ENCODE measurements at places on chromosomes 7 and 10.

- H3K4me1 ChIP-seq, result peaks cover 33% of the 10 kb centered on the region
- H3K36me3 ChIP-seq, result peaks cover 23% of the 10 kb centered on the region
- H3K27me3 ChIP-seq, result no peaks in the 10 kb centered on the region
- DNase-seq, result peak; percentile 63
- no peak overlapping the region for H3K4me3 ChIP-seq
- H3K27ac ChIP-seq, result no peak overlapping the region
Observed at GRCh38 chr7:129607471-129608120, 3.9 kb upstream of the NRF1 start.

- no peaks in the 10 kb centered on the region for H3K27me3 ChIP-seq
- H3K27ac ChIP-seq, result no peak overlapping the region
- no peak for DNase-seq
- H3K36me3 ChIP-seq, result no peaks in the 10 kb centered on the region
Observed at GRCh38 chr7:27600247-27600646, 62.4 kb downstream of the HIBADH start.

- H3K27me3 ChIP-seq, result no peaks in the 10 kb centered on the region
- peak overlapping the region; percentile 79 for H3K27ac ChIP-seq
- no peak for DNase-seq
- peaks cover 87% of the 10 kb centered on the region for H3K36me3 ChIP-seq
- no peak overlapping the region for H3K4me3 ChIP-seq
- H3K4me1 ChIP-seq, result peaks cover 39% of the 10 kb centered on the region
Observed at GRCh38 chr7:135160858-135161653, 9.5 kb downstream of the CYREN start.

DNA sequence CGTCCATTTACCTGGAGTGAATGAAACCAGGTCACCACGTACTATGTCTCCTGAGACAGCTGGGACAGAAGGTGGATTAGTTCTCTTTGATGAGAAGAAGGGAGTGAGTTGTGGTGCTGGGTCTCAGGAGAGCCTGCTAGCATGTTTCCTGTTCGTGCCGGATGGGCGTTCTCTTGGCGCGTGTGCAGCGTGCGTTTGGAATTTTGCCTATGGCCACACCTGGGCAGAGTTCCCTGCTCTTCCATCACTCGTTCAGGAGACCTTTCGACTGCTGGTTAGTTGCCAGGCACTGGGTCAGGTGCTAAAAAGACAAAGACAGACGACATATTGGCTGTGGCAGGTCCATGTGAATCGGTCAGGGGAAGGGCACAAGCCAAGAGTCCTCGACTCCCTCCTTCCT, 90.3 kb downstream of the TRRAP start:
- no peaks in the 10 kb centered on the region for H3K4me1 ChIP-seq
- H3K27me3 ChIP-seq, result no peaks in the 10 kb centered on the region

- no peak overlapping the region for H3K4me3 ChIP-seq
- no peaks in the 10 kb centered on the region for H3K36me3 ChIP-seq
- peaks cover 16% of the 10 kb centered on the region for H3K27me3 ChIP-seq
- peaks cover 12% of the 10 kb centered on the region for H3K4me1 ChIP-seq
- no peak overlapping the region for H3K27ac ChIP-seq
Observed at GRCh38 chr10:45353186-45353585, 20.8 kb upstream of the ALOX5 start.

DNA sequence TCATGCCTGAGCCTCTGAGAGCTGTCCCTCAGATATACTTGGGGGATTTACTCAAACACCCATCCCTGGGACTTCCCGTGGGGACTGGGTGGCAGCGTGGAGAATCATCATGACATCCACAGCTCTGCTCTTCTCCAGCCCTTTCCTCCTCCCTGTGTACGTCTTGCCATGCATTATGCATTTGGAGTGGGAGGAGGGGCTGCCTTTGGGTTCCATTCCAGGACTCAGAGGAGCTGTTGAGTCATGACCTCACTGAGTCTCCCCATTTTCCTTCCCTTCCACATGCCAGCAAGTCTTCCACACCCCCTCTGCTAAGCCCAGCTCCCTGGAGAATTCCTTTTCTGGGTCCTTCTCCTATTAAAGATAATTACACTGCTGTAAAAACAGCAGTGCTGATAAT, 480.7 kb downstream of the SORCS3 start:
- H3K27ac ChIP-seq, result no peak overlapping the region
- H3K4me3 ChIP-seq, result no peak overlapping the region
- no peaks in the 10 kb centered on the region for H3K4me1 ChIP-seq
- no peak for DNase-seq
- no peaks in the 10 kb centered on the region for H3K27me3 ChIP-seq

- no peak overlapping the region for H3K4me3 ChIP-seq
- peaks cover 17% of the 10 kb centered on the region for H3K36me3 ChIP-seq
- peak; percentile 53 for DNase-seq
- peaks cover 30% of the 10 kb centered on the region for H3K4me1 ChIP-seq
Observed at GRCh38 chr10:32377458-32378259, 30.7 kb upstream of the EPC1 start.

Data from activated naive CD4-positive, alpha-beta T cell treated with anti-CD3 and anti-CD28 coated beads, Interleukin-2, amount 10 ng/mL, durations not matched to agents 7 days and 5 days (primary cell).